ENCODE measurements at places on chromosomes 2 and 18.

DNA sequence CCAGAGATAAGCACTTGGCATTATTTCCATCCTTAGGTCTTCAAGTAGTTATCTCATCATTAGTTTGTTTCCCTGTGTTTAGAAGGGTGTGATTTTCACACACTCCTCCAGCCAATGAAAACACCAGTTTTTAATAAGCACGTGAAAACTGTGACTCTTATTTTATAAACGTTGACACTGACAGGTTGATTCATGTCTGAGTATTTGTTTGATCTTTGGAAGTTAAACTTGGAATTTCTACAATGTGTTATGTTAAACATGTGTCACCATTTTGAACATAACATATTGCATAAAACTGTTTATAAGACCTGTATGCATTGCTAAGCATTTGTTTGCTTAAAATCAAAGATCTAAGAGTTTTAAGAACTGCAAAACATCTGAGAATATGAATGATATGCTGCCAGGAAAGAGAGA is 27.6 kb downstream of the SLC40A1 start:
- DNase-seq: no peak

DNA sequence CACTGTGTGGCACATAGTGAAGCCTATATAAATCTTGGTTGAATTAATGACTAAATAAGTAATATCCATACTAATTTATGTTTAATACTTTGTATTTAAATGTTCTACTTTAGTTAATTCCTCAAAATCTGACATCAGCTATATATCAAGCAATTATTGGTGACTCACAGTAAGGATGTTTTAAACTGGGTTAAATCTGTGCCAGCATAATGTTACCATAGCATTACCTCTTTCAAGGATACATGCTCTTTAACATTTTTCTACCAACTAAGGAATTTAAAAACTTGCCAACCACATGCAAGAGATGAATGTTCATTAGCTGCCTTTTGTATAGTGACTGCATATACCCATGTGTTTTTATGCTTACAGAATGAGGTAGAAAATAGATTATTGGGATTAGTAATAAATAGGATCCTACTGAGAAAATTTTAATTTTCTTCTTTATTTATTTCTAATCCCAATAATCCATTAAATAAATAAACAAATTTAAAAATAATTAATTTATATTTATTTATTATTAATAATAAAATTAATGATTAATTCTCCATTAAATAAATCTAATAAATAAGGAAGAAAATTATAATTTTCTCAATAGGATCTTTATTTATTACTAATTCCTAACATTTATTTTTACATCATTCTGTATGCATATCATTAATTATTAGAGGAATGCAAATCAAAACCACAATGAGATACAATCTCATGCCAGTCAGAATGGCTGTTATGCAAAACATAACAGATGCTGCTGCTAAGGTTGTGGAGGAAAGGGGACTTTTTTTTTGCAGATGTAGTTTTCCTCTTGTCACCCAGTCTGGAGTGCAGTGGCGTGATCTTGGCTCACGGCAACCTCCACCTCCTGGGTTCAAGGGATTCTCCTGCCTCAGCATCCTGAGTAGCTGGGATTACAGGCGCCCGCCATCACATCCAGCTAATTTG is 410.7 kb upstream of the DSEL start:
- DNase-seq: no peak

GRCh38 chr2:20452551-20452950 is 5.7 kb downstream of the RHOB start:
- DNase-seq: no peak

DNA sequence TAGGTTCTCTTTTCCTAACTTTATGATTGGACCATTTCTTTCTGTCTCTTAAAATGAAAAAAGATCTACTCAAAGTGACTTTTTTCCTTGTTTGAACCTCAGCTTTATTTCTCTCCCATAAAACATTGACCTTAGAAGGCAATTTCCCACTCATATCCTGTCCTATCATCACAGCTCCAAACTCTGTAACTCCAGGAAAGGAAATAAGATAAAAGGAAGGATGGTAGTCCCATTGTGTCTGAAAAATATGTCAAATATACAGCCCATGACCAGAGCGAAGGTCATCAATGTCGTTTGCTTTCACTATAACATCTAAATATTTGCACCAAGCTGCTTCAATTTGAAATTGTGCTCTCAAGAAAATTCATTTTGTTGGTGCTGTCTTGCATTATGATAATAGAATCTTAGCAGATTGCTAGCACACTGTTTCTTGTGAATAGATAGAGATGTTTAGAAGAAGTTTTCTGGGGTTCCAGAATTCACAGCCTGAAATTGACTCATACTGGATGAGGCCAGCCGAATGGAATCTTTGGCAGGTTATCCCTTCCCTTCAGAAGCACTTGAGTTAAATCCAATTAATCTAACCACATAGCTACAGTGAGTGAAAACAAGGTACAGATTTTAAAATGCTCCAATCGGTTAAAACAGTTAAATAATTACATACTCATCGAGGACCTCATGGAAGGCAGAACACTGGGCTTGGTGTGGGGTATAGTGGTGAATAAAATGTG is 95.1 kb downstream of the CRIM1 start:
- DNase-seq: no peak

GRCh38 chr2:43945439-43945838 is 50.4 kb downstream of the LRPPRC start:
- DNase-seq: no peak

DNA sequence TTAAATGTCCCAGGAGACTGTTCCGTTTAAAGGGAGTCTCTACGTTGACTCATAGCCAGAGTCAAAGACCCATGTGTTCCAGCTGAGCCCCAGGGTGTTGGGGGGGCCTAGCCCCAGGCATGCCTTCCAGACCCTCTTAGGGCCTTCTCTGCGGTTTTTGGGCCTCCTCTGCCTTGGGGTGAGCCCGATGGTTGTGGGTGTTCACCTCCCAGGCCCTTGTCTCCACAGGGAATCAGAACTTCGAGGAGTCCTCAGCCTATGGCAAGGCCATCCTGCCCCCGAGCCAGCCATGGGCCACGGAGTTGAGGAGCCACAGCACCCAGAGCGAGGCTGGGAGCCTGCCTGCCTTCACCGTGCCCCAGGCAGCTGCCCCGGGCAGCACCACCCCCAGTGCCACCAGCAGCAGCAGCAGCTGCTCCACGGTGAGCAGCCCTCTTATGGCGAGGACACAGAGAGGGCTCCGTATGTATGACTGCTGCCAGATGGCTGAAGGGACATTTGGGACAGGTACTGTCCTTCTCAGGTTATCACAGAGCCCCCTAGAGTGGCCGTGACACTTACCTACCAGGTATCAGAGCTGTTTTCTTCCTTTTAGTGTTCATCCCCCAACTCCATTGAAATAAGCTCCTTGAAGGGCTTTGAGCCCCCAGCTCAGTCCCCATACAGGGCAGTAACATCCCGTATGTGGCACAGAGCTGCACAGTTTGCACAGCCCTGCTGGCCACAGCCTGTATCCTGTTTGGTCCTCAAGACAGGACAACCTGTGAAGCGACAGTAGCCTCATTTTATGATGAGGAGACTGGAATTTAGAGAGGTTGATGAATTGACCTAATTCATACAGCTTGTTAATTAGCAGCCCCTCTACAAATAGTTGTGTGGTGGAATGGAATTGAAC is 80.7 kb downstream of the EPAS1 start:
- no peak for DNase-seq

DNA sequence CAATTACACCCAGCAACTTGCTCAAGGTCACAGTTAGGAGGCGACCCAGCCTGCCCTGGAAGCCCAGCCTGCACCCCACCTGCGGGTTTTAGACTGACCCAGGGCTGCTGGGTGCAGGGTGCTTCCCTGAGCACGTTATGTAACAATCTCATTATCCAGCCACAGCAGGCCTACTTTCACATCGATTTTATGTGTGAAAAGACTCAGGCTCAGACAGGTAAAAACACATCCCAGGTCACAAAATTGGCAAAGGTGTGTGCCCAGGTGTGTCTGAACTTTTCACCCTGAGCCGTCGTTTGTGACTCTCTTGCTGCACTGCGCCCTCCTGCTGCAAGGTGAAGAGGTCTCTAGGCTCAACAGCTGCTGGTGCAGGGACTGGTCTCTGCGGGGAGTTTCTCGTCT is 668.2 kb upstream of the HS6ST1 start:
- no peak for DNase-seq

DNA sequence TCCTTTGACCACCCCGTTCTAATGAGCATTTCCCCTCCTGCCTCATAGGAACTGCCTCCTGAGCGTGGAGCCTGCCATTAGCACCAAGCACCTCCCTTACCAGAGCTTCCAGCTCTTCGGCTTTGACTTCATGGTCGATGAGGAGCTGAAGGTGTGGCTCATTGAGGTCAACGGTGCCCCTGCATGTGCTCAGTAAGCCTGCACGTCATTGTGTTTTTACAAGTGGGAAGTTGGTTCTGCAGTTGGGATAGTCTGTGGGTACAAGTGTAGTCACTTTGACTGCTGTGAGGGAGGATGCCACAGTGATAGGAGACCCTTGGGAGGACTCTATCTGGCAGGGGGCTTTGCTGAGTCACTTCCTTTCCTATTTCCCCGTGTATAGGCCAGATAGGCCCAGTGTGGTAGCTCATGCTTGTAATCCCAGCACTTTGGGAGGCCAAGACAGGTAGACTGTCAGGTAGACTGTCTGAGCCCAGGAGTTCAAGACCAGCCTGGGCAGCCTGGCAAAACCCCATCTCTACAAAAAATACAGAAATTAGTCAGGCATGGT is 22.0 kb upstream of the POLR1B start:
- no peak for DNase-seq

DNA sequence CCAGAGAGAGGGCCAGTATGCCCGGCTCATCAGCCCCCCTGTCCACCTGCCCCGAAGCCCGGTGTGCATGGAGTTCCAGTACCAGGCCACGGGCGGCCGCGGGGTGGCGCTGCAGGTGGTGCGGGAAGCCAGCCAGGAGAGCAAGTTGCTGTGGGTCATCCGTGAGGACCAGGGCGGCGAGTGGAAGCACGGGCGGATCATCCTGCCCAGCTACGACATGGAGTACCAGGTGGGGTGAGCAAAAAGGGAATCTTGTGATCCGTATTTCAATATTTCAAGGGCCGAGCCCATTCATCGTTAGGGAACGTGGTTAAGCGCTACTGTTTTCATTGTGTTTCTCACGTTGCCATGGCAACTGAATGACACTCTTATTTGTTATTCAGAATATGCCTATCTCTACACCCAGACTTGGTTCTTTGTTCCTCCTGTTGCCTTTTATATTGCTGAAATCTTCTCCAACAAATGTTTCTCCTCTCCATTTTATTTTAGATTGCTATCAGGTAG is 81.5 kb downstream of the NRP2 start:
- DNase-seq: peak; percentile 5

DNA sequence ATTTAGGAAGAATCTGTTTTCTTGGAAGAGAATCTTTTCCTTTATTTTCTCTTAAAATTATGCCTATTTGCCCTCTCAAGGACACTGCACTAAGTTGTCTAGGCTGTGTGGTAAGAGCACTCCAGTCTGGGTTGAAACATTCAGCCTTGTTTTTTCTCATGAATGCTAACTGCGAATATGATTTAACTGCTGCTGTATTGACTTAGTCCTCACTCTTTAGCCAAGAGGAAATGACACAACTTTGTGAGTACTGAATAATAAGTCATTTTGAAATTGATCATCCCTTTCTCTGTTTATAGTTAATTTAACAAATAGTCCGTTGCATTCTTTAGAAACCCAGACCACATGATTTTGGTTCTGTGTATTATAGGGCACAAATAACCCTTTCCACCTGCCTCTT is 4.5 kb upstream of the RND3 start:
- DNase-seq: no peak

GRCh38 chr18:80103231-80103630 is 5.8 kb upstream of the ADNP2 start:
- DNase-seq: no peak

GRCh38 chr2:183088061-183088460 is 9.5 kb downstream of the DUSP19 start:
- no peak for DNase-seq

DNA sequence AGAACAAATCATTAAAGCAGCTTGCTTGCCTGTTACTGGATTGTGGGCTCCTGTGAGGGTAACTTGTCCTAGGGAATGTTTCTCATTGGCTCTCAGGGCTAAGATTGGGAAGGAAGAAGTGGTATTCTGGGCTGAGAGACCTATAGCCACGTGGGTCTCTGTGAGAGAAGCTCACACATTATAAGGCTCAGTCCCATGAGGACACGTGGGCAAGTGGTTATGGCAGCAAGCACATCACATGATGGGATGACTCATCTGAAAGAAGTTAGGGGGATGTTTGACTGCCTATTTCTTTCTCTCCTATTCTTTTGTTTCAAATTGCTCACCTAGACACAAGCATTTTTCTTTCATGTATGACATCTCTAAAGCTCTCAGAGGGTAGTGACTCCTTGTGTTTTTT is 418.0 kb upstream of the ST6GAL2 start:
- no peak for DNase-seq

GRCh38 chr2:133780099-133780996 is 212.1 kb upstream of the NCKAP5 start:
- DNase-seq: peak; percentile 34

GRCh38 chr2:19362755-19363473 is 4.5 kb upstream of the OSR1 start:
- peak; percentile 21 for DNase-seq

- no peak for DNase-seq
These were observed 288.3 kb downstream of the RDH14 start for GRCh38 chr2:18272148-18272494.

DNA sequence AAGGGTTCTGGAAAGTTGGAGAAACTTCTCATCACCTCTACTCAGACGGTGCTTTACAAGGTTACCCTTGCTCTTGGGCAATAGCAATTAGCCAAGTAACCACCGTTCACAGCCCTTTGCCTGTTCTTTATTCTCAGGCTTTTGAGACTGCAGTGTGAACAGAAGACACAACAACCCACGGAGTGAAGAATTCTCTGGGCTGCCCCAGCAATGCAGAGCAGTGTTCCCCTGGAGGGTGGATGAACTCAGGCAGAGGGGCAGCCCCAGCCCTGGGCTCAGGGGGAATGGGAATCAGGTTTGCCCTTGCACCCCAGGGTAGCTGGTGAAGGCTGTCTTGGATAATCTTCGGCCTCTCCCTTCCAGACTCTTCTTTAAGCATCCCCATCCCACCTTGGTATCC is 69.1 kb downstream of the MCFD2 start:
- no peak for DNase-seq

DNA sequence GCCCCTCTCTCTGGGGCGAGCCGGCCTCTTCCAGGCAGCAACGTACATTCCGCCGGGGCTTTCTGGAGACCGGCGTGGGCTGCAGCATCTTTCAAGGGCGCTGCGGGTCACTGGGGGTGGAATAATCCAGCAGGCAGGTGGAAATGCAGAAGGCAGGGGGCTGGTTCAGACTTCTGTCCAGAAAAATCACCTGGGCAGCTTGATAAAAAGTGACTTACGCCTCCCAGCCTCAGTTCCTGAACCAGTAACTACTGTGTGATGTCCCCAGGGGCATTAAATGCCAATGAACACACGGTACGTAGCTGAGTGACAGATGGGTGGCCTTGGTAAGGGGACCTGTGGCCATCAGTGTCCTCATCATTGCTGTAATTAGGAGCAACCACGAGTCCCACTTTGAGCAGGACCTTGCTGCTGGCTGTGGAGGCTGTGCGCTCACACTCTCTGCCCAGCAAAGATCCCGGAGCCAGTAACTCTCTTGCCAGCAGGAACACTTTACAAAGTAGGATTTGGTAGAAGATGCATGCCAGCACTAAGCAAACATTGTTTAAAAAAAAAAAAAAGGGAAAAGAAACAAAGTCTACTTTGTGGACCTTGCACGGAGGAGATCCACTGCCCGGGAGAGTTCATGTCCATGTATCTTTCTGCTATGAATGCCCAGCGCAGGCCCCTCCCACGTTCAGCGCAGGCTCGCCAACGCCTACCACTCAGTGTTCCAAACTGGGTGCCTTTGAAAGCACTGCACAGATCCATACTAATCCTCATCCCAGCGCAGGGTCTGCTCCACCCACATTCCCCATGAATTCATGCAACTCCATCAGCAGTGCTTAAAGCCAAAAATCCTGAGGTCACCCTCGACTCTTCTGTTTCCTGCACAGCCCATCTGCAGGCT is 177.3 kb downstream of the HDAC4 start:
- no peak for DNase-seq

Measured in T-helper 2 cell (primary cell).